SIG-M5 (cell line): ENCODE measurements at places on chromosomes 13 and 19.

- no peak for DNase-seq
Observed at GRCh38 chr13:31639443-31640163, 99.7 kb upstream of the RXFP2 start.

- no peak for DNase-seq
Observed at GRCh38 chr19:2350656-2351055, 9.4 kb upstream of the TMPRSS9 start.

- DNase-seq, result no peak
Observed at GRCh38 chr13:25518441-25518840, 146.7 kb downstream of the ATP8A2 start.

DNA sequence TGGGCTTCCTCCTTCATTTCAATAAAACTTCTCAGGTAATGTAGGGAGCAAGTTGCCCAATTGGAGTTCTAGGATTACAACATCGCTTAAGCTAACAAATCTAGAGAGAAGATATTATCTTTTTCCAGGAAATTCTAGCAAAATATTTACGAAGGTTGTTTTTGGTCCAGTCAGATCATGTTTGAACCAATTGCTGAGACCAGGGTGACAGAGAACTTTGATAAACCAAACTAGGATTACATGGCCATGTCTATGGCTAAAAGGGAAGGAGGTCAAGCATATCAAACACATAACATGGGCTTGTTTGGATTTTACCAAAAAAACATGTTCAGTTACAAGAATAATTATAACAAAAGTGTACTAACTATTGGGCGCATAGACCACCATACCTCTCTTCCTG lies 442.4 kb upstream of the SGCG start:
- no peak for DNase-seq

DNA sequence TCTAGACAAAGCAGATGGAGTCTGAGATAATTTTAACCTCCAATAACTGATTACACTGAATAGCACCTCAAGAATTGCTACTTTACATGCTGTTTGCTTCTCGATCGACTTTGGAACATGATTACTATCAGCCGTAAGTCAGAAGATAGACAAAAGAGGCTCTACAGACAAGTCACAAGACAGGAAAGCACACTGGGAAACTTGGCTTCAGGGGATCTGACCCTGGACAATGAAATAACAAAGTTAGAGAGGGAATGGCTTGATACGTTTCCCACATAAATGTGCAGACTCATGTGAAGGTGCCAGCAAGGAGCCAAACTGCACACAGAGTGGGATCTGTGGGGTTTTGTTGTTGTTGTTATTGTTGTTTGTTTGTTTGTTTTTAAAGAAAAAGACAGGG lies 28.5 kb downstream of the DCLK1 start:
- no peak for DNase-seq

GRCh38 chr13:112952759-112953551 lies 16.1 kb upstream of the MCF2L start:
- DNase-seq, result no peak

GRCh38 chr19:40134866-40135265 lies 44.1 kb upstream of the ZNF780A start:
- DNase-seq, result no peak

GRCh38 chr13:23703246-23703860 lies 133.1 kb downstream of the TNFRSF19 start:
- DNase-seq, result no peak

- no peak for DNase-seq
Observed at GRCh38 chr19:5953680-5954213, 24.2 kb downstream of the RANBP3 start.

- no peak for DNase-seq
Observed at GRCh38 chr19:13718733-13719132, 45.6 kb upstream of the MRI1 start.

- DNase-seq, result no peak
Observed at GRCh38 chr13:88000239-88000638, 329.1 kb downstream of the SLITRK5 start.

GRCh38 chr13:32720026-32720425 lies 133.8 kb downstream of the PDS5B start:
- DNase-seq, result no peak

DNA sequence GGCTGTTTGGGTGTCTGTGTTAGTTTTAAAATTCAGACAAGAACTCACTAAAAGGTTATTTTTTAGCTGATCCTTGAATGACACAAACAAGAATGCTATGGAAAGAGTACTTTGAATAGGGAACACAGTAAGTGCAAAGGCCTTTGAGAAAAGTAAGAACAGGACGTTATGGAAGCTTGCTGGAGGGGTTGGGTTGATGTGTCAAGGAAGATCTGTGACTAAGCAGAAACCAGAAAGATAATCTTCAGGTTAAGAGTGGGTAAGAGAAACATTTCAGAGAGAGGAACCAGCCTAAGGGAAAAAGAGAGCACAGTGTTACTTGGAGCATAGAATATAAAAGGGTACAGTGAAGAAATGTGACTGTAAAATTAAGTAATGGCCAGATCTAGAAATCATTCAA lies 41.2 kb upstream of the TRPC4 start:
- DNase-seq, result no peak

DNA sequence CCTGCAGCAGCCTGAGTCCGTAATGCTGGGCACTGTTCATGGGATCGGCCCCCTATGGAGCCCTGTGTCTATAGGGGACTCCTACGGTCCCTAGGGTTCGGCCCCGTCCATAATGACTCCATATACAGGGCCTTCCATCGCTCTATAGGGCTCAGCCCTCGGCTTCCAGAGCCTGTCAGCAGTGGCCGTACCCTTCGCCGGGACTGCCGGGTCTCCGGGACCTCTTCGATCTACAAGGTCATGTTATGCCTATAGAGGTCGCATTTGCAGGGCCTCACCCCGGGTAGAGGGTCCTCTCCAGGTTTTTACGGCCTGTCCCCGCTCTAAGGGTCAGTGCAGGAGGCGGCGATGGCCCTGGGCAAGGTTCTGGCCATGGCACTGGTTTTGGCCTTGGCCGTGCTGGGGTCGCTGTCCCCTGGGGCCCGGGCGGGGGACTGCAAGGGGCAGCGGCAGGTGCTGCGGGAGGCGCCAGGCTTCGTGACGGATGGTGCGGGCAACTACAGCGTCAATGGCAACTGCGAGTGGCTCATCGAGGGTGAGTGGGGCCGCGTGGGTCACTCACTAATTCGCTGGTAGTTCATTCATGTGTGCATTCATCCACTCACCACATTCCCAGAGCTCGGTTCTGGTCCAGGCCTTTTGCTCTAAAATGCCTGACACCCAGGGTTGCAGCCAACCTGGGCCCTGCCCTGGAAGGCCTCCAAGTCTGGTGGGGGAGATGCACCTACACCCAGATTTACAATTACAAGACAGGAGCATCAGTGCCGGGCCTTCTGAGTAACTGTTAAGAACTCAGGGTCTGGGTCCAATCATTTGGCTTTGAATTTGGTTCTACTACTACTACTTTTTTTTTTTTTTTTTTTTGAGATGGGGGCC lies 699 bp downstream of the MEGF8 start:
- no peak for DNase-seq

DNA sequence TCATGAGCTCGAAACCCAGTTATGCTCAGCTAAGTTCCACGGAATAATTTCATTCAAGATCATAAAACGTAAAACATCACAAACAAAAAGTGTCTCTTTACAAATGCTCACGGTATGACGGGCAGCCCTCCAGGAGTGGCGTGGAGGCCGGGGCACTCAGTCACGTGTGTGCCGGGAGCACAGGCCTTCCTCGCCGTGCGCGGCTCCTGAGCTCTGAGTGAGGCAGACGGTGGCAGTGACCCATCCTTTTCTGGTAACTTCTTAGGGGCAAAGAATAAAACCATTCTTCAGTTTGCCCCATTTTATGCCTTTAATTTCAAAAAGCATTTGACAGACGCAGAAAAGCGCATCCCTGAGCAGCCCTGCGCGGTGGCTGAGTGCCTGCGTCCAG lies 72.8 kb downstream of the ATP11A start:
- no peak for DNase-seq

- DNase-seq, result no peak
Observed at GRCh38 chr19:1914826-1915341, 9.7 kb downstream of the ADAT3 start.

DNA sequence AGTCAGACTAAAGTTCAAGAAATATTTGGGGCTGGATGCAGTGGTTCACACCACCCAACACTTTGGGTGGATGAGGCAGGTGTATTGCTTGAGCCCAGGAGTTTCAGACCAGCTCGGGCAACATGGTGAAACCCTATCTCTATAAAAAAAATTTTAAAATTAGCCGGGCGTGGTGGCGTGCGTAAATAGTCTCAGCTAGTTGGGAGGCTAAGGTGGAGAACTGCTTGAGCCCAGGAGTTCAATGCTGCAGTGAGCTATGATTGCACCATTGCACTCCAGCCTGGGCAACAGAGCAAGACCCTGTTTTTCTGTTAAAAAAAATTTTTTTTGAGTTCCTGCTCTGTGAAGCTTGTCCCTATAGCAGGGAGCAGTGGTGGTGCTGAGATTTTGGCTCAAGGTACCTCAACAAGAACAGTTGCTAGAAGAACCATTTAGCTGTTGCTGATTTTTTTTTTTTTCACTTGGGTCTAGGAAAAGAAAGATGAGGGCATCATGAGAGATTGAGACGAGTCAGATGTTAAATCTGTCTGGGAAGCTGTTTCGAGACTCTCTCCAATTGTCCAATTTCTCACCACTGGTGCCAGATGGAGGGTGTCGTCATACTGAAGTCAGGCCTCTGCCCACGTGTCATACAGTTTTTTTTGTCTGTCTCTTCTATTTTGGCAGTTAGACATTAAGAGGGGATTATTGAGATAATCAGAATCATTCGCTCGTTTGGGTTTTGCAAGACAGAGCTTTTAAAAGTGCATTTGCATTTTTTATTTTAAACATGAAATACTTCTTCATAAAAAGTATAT lies 3.7 kb downstream of the SLC25A42 start:
- DNase-seq, result no peak
